ENCODE measurements at places on chromosomes 12 and 14.
A peak's percentile ranks its signal among the peaks of the same experiment; 100 is the strongest.

- peak; percentile 47 for DNase-seq
These were observed 8.7 kb upstream of the JDP2 start for GRCh38 chr14:75418850-75419768.

GRCh38 chr12:62865937-62866336, 69.0 kb downstream of the PPM1H start:
- DNase-seq = no peak

- DNase-seq = no peak
These were observed 16.1 kb upstream of the LYZ start for GRCh38 chr12:69331909-69332684.

DNA sequence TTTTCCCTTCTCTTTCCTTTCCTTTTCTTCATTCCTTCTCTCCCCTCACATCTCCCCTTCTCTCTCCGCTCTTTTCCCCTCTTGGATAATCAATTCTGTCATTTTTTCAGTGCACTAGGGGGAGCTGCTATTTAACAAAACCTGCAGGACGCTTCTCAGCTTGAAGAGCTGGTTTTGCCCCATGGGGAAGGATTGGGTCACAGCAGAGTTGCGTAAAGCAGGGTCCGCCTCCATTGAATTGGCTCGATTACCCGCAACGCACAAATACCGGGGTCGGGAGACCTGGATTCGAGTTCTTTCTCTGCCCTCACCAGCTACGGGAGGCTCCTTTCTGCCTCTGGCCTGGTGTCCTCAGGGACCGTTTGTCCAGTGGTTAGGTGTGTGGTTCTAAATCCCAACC, 42.1 kb upstream of the CHGA start:
- no peak for DNase-seq

GRCh38 chr14:100018054-100018453, 47.2 kb upstream of the EVL start:
- no peak for DNase-seq

DNA sequence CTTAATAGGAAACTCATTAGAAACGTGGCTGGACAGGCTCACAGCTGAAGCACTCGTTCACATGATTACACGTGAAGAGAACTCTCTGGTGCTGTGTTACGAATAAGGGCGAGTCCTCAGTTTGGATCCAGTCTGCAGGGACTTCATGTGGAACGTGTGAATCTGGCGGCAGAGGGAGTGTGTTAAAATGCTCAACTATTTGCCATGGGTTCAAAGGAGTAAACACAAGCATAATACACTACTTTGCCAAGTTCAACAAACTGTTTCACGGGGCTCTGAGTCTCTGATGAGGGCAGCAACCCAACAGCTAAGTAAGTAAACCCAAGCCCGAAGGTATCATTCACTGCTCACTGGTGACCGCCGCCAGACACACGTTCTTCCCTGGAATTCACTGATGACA, 42.4 kb downstream of the NUAK1 start:
- no peak for DNase-seq

- DNase-seq = no peak
These were observed 97.5 kb downstream of the PPP2R5C start for GRCh38 chr14:101858791-101859537.

All from KG1 (cell line).